ENCODE measurements at places on chromosomes 4 and X.

- no peak for ATAC-seq
Measured at GRCh38 chrX:48786341-48786800, at the start of gene GATA1. Gene GATA1 (plus strand): TSS chrX:48786590. CDS start chrX:48791110, 4,520 bp downstream.

DNA sequence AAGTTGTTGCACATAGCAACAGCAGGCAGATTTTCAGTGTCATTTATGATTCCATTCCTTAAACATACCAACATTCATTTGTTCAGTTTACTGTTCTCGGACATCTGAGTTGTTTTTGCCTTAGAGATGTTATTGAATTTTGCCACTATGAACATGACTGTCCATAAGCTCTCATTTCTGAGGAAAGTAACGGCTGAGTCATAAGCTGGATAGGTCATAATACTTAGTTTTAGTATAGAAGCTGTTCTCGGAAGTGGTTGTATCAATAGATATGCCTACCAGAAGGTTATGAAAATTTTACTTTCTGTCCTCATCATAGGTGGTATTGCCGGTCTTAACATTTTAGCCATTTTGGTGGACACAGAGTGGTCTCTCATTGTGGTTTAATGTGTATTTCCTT lies 157.1 kb upstream of the CLNK start:
- ATAC-seq: no peak

DNA sequence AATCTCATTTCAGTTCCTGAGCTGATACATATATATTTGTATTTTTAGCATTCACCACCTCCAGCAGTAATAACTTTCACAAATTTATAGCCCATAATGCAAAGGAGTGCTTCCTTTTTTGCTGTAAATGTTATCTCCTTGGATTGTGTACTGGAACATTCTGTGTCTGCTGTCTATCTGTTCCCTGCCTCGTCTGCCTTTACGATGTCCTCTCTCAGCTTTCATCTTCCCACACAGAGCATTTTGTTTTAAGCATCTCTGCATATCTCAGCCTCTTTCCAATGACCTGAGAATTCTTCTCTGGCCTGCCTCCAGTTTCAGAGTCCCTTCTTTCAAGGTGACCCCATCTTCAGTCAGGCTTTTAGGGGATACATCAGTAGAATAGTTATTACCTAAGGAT lies 43.1 kb downstream of the GYG2 start:
- no peak for ATAC-seq

GRCh38 chr4:76407440-76408119 lies 13.4 kb downstream of the CCDC158 start:
- ATAC-seq: no peak

DNA sequence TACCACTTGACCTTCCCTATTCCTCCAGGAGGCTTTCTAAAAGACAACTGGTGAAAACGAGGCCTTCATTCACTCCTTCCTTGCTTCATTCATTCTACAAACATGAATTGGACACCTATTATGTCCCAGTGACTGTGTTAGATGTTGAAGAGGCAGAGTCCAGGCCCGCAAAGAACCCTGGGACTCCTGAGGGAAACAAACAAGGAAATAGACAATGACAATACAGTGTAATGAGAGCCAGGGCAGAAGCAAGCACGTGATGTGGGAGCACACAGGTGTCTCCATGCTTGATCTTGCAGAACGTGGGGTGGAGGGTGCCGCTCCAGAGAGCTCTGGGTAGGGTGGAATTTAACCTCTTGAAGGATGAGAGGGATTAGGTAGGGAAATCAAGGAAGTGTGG lies 137.6 kb upstream of the KLF3 start:
- no peak for ATAC-seq

DNA sequence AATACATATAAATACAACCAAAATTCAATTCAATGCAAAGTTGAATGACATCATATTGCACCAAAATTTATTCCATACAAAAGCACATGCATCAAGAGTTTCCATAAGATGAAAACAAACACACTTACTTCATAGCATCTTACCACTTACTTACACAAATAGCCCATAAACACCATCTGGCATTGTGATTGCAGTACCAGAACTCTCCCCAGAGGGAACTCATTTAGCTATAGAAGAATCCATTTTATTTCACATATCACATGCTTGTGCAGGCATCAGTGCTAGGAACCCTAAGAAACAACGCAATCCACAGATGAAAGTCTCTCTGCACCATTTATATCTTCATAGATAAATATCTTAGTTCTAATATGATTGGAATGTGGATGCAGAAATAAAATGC lies 77.9 kb downstream of the SLC7A11 start:
- no peak for ATAC-seq

GRCh38 chrX:96689991-96690390 lies 5.3 kb downstream of the DIAPH2 start:
- no peak for ATAC-seq

GRCh38 chrX:109535578-109535977 lies 1.1 kb upstream of the NXT2 start:
- no peak for ATAC-seq

DNA sequence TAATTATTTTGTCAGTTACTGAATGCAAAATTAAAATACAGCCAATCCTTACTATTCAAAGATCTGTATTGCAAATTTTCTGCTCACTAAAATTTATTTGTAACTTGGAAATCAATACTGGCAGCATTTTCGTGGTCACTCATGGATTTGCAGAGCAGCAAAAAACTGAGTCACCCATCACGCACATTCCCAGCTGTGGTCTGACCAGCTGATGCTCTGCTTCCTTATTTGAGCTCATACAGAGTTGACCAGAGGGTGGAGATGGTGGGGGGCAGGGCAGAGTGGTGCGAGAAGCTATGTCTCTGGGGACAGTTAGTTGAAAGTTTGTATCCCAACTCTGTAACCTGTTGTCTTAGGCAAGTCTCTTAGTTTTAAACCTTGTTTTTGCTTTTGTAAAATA lies 214.8 kb downstream of the SPCS3 start:
- no peak for ATAC-seq

- ATAC-seq: no peak
Measured at GRCh38 chr4:182901337-182901736, 15.8 kb downstream of the DCTD start.

DNA sequence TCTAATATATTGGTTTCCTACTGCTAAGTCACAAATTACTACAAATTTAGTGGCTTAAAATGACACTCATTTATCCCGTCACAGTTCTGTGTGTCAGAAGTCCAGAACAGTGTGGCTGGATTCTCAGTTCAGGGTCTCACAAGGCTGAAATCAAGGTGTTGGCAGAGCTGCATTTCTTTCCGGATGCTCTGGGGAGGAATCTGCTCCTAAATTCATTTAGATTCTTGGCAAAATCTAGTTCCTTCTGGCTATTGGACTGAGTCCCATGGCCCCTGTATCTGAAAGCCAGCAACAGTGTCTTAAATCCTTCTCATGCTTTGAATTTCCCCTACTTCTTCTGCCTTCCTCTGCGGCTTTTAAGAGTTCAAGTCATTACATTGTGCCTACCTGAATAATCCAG lies 103.1 kb upstream of the BMP3 start:
- no peak for ATAC-seq

DNA sequence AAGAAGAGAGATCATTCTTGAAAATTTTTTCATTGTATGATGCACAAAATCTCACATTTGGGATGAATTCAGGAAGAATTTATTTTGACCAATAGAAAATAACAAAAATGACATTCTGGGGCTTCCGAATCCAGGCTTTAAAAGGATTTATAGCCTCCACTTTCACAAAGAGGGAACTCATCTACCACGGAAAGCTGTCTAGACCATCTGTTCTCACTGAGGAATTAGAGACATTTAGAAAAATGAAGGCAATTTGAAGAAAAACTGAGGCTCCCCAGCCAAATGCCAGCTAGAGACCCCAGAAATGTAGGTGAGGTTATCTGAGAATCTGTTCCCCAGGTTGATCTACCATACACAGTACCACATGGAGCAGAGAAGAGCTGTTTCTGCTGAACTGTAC lies 464.3 kb downstream of the TMA16 start:
- ATAC-seq: no peak

GRCh38 chr4:137621056-137621455 lies 88.8 kb upstream of the PCDH18 start:
- no peak for ATAC-seq

DNA sequence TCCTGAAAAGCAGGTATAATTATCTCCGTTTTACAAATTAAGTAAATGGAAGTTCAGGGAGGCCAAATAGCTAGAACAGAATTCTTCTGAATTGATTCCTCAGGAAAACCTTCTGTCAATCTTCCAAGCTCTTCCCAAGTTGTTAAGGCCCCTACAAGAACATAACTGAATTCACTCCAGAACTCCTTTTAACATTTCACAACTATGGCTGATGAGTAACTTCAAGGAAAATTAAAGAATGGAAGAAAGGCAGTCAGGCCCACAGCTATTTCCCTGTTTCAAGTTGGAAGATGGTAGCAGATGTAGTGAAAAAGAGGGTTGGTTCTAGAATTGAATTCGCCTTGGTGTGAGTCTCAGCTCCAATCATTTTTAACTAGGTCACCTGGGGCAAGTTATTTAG lies 15.9 kb downstream of the SETD7 start:
- no peak for ATAC-seq

- ATAC-seq: no peak
Measured at GRCh38 chrX:109312757-109313156, 169.1 kb downstream of the GUCY2F start.

GRCh38 chr4:163180090-163180489 lies 13.4 kb upstream of the NAF1 start:
- no peak for ATAC-seq

GRCh38 chr4:75637176-75637575 lies 6.8 kb upstream of the CDKL2 start:
- no peak for ATAC-seq

DNA sequence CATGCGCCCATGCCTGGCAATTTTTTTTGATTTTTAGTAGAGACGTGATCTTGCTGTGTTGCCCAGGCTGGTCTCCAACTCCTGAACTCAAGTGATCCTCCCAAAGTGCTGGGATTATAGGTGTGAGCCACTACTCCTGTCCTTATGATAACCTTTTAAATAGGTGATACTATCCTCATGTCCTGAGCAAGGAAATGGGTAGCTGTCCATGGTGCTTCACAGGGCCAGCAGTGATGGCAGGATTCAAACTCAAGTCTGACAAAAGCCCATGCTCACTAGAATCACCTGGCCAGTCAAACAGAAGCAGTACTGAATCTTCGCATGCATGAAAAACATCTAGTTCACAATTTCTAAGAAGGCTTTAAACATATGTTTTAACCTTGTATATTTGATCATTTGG lies 235.1 kb downstream of the NR3C2 start:
- ATAC-seq: no peak

Measured in gastroesophageal sphincter (tissue), 4 donors.